ENCODE measurements at places on chromosomes 2 and 18. TPM values are rescaled to one million over a fixed set of nuclear protein-coding genes. Genes with fewer than 3 reads are reported as not detected.

DNA sequence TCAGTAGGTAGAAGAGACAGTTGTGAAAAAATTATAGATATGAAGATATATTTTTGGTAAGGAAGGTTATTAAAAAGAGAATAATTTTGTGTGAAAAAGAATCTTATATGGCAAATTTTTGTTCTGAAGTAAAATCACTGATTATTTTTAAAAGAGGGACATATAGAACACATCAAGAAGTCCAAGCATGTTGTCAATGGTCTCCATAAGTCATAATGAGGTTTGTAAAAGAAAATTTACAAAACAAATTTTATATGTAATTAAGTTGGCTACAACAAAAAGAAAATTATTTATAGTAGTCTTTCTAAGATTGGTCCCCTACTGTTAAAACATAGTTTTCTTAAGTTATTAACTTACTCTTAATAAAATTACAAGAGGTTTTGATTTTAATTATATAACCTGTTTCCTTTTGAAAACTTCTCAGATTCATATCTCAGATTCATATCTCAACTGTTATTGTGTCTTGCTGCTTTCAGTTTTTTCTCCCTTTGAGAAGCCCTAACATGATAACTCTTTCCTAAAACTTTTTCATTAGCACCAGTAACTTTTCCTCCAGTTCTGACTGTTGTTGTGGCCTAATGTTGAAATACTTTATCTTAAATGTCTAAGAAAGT, 81.2 kb downstream of the SH3YL1 start:
- DNase-seq: peak; percentile 5

DNA sequence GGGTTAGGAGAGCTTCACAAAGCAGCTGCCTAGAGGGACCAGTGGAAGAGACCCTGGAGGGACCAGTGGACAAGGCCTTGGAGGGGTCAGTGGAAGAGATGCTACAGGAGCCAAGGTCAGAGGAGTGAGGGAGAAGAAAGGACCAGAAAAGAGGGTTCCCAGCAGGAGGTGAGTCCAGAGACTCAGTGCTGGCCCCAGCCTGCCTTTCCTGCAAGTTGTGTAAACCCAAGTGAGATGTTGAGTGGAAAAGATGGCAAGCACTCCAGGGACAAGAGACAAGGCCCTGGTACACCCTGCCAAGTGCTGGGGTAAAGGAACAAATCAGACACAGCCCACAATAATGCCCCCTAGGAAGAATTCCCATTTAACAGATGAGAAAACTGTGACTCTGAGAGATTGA, 94.4 kb downstream of the TTC32 start:
- no peak for DNase-seq

DNA sequence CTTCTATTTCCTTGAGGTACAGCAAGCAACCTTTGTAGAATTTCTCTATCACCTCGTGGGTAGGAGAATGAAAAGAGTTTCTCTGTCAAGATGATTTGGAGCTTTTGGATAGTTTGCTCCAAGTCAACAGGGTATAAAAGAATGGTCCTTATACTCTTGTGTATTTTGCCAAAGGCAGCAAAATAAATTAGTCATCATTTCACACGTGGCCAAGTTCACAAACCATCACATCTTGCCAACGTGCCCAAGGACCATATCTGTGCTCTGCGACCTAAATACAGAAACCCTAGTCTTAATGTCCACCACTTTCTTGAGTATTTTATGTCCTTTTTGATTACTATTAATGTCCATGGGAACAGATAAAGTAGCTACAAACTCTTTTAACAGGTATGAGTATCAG, 262.9 kb downstream of the AFF3 start:
- DNase-seq: peak; percentile 7

- no peak for DNase-seq
Measured at GRCh38 chr2:170276925-170277629, 99.1 kb downstream of the MYO3B start.

DNA sequence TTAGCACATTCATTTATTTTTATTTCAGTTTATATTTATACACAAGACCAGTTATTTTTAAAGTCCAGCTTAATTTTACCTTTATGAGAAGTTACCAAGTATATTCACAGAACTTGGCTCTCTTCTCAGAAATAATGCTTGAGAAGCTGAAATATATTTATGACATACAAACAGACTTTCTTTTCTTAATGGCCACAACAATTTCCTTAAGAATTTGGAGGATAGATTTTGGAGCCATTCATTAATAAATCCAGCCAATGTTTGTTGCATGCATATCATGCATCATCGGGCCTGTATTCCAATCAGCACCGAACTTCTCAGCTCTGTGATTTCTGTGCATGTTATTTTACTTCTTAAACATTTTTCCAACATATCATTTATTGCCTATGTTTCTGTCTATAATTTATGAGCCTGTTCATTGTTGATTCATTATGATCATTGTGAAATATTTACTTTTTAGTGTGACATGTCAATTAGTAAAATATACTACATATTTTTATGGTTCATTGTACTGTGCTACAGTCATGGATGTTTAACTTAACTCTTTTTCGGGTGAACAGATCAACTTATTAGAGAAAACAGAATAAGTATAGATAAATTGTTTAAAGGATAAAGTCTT, 3.5 kb downstream of the GULP1 start:
- DNase-seq: no peak

GRCh38 chr2:240302041-240302440, 133.4 kb upstream of the GPC1 start:
- DNase-seq: no peak

GRCh38 chr2:172600557-172601008, 44.7 kb downstream of the PDK1 start:
- no peak for DNase-seq

Gene CYP27C1
- total RNA-seq: 0.32 TPM

Gene HNMT
- total RNA-seq: 45.6 TPM

Gene GKN2
- total RNA-seq: not detected

Gene IL1F10
- not detected for total RNA-seq

Gene SCG2
- total RNA-seq: 10.8 TPM

Gene OTOS
- not detected for total RNA-seq

Gene ANKRD30B
- 1.1 TPM for total RNA-seq

Measured in LHCN-M2 (cell line).